ENCODE measurements at places on chromosomes 13 and 19.

DNA sequence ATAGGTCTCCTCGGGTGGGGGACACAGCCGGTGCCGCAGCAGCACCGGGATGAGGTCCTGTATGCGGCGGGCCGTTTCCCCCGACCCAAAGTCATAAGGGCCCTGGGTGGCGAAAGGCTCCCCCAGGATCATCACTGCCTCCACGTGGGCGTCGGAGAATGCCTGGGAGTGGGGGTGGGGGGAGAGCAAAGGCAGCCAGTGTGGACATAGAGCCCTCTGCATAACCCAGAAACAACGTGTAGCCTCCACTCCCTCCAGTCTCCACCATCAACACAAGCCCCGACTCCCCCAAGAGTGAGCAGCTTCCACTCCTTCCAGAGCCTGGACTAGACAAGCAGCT, 1.7 kb upstream of the NUMBL start:
- no peak for DNase-seq

DNA sequence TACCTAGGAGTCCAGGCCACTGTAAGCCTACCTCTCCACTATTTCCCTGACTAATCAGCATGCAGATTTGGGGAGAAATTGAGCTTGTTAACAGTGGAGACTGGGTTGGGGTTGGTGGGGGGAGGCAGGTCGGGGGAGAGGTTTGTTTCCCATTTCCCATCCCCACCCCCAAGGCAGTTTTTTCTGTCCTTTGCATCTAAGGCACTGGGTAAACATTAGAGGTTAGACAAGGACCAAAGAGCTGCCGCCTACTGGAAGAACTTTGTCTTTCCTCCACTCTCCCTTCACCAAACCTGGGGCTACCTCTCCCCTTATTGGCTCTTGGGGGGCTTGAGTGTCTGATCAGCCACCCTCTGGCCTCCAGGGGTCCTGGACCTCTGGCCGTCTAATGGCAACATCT, 953 bp downstream of the KCNN4 start:
- DNase-seq: no peak

DNA sequence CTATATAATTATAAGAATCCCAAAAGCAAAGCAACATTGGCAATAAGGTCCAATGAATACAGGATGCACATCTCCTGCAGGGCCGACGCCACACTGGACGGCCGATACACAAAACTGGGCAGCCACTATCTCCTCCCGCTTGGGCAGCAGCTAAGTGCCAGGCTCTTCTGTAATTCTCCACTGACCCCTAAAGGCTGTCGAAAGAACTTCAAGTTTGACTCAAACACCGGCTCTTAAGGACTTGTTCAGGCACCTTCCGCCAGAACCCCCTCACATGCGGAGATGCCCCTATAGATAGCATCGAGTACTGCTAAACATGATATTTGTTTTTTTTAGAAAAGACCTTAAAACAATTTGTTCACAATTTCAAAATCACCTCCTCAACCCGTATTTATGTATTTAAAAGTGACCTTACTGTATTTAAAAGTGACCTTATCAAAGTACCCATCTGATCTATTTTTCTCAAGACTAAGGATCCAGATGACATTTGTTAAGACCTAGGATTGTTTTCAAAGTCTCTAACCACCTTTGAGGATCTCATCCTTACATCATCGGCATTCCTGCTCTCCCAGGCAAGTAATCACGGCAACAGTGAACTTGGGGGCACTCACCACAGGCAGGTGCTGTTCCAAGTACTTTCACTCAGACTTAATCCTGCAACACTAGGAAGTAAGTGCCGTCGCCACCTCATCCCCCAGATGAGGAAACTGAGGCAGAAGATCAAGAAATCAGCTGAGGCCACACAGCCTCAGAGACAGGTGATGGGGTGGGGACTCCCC, 77.8 kb downstream of the TUBGCP3 start:
- peak; percentile 31 for DNase-seq

DNA sequence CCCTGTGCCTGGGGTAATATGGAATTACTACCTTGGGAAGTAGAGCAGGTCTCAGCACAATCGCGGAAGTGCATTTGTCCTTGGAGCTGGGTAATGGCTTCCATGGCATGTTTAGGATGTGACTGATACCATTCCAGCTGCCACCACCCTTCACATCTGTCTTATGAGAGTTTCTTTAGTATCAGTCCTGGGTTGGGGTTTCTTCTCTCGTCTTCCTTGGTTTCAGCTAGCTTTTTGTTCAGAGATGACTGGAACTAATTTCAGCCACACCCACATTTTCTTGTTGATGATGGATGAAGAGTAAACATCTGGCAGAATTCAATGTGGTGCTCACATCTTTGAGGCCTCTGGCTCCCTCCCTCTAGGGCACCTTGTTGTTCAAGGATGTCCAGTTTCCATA, 212.9 kb upstream of the SOX21 start:
- no peak for DNase-seq

DNA sequence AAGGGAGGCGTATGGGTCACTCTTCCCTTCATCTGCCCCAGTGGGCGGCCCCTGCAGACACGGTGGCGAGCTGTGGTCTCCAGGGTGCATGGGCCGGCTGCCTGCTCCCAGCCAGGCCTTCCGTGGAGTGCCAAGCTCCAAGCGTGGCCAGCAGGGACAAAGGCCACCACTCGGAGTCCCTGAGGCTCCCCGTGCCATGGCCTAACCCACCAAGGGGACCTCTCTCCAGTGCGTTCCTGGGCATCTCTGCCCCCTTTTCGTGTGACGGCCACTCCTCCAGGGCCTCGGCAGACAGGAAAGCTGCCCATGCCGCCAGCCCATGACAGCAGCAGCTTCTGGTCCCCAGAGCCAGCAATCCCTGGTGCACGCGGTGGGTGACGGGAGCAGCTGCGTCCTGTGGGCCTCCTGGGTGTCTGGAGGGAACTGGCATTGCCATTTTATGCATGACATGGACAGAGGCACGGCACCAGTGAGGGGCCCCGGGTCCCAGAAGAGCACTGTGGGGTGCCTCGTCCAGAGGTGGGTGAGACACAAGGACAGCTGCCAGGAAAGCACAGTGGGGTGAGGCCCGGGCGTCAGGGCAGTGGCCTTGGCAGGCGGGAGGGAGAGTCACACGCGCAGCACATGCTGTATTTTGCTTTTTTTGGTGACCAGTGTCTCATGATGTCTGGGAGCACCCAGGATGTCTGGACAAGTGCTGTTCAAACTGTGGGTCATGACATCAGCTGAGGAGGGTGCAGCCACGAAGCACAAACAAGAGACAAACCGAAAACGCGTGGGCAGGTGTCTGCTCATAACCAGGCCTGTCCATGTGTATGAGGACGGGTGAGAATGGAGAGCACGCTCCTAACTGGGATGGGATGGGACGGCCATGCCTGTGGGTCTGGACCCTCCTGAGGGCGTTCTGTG, 32.3 kb downstream of the CEBPG start:
- no peak for DNase-seq

DNA sequence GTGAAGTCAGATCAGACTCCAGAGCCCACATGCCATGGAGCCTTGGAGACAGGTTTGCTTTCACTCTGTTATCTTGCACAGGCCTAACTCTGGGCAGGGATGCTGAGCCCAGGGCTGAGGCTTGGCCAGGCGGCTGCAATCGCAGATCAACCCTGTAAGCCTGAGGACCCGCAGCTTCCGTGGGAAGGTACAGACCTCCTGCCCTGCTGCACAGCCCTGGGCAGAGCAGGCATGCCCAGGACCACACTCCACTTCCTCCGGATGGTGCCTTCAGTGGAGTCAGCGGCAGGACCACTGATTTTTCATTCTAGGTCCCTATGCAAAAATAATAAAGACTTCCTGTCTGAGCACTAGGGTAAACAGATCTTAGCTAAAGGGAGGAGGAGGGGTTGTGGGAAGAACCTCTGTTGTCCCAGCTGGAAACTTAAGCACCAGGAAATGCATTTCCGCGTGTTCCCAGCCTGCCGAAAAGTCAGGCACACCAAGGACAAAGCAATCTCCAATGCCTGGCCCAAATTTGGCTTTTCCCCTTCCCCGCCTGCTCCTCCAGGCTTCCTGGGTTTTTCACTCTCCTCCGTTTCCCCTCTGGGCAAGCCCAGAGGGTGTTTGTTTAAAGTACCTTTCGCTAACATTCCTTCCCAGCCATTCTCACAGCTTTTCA, 87.3 kb downstream of the KCTD15 start:
- no peak for DNase-seq

DNA sequence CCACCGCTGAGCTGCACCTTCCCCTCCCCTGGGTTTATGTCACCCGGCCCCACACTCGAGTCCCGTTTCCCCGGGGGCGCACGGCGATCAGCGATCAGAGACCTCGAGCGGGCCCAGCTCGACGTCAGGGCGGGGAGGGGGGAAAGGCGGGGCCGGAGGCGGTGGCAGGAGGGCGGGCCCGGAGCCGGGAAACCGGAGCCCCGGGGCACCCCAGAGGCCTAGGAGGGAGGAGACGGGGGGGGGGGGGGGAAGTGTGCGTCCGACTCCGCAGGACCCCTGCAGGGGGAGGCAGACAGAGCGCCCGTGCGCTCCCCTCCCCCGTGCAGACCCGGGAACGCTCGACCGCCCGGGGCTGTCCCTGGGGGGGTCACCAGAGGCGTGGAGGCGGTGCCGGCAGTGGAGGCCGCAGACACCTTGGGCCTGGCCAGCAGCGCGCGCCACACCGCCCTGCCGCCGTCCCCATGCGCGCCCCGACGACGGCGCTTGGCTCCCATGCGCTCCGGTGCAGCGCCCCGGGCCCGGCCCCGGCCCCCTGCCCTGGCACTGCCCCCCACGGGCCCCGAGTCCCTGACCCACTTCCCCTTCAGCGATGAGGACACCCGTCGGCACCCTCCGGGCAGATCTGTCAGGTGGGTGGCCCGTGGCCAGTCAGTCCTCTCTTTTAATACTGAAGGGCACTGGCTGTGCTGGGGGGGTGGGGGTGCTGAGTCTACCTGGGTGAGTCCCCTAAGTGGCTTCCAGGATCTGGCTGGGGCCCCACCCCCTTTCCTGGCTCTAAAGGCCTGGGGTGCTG, 11.8 kb downstream of the PDE4A start:
- no peak for DNase-seq

DNA sequence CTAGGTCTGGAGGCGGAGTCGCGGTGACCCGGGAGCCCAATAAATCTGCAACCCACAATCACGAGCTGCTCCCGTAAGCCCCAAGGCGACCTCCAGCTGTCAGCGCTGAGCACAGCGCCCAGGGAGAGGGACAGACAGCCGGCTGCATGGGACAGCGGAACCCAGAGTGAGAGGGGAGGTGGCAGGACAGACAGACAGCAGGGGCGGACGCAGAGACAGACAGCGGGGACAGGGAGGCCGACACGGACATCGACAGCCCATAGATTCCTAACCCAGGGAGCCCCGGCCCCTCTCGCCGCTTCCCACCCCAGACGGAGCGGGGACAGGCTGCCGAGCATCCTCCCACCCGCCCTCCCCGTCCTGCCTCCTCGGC, at the start of gene SLC5A5:
Gene SLC5A5, plus strand, starts transcription at position 68 of the 373 bp plus-strand sequence. CDS start 375 bp downstream, outside the sequence.
- DNase-seq: no peak

- DNase-seq: no peak
These were observed 6.8 kb upstream of the UBE2L5 start for GRCh38 chr13:30415430-30416030.

DNA sequence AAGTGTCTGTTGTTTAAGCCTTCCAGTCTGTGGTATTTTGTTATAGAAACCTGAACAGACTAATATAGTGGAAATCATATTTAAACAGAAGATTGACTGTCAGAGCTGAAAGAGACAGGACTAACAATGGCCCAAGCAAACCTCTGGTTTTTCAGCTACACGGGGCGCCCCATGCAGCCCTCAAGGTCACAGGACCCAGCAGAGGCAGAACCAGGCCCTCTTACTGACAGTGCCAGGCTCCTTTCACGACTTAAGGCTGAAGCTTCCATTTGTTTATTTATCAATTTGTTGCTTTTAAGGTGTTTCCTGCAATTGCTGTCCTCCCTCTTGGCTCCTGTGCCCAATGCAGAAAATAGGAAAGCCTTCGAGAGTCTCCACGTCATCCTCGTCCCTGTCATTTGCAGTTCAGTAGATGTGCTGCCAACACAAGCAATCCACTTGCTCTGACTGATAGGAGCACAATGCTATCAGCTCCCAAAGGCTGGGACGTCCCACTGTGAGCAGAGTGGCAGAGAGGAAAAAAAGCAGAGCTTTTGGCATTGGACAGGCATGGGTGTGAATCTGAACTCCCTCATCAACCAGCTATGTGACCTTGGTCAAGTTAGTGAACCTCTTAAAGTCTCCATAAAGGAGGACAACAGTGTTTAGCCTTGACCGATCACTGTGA, 10.5 kb upstream of the SLC7A1 start:
- no peak for DNase-seq

GRCh38 chr13:20826843-20827560, 53.2 kb upstream of the EEF1AKMT1 start:
- DNase-seq: no peak

DNA sequence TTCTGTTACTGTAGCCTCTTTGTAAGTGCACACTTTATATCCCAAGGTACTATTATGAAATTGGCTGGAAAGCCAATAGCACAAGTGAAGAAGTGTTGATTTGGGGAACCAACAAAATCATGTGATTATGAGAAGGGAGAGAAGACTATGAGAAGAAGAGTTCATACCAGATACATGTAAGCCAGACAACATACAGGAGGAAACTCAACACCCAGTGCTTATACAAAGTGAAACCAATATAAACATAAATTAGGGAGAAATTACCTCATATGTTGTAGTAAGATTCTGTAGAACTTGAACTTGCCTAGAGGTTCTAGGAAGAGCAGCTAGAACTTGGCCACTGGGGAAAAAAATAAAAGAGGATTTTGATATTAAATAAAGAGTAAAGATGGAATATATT, 17.4 kb downstream of the CPB2 start:
- no peak for DNase-seq

DNA sequence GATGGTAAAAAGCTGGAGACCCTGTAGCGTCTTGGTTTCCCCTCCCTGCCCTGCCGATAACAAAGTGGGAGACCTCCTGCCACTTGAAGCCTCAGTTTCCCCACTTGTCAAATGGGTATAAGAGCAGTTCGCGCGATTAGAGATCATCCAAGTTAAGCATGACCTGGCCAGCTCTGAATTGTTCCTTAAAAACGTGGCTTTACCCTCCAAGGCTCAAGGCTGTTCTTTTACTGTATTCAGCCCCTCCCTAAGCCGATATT, 421 bp downstream of the TNPO2 start:
- DNase-seq: no peak

- no peak for DNase-seq
These were observed 11.9 kb upstream of the TPM4 start for GRCh38 chr19:16064209-16064889.

DNA sequence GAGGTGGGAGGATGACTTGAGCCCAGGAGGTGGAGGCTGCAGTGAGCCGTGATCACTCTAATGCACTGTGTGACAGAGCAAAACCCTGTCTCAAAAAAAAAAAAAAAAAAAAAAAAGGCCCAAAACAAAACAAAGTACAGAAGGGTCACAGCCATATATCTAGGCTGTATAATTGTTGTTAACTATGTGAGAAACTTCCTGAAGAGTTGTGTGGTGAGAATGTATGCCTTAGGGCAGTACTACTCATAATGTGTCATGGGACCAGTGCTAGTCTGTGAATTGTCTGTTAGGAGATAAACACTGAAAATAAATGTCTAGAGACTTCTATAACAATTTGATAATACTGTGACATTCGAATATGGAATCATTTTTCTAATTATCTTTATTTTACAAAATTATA, 43.1 kb downstream of the PAN3 start:
- no peak for DNase-seq

All from NCI-H1417 treated with DMSO at 0.1 percent for 48 hours (cell line).